ENCODE measurements at places on chromosomes 3 and 15.

GRCh38 chr3:64616953-64617352, 70.8 kb downstream of the ADAMTS9 start:
- no peak for DNase-seq

- DNase-seq: no peak
These were observed at the start of gene THPO for GRCh38 chr3:184377882-184378445. TSS of gene THPO (minus strand) at chr3:184378207. CDS start at chr3:184376259, 1,948 bp downstream.

DNA sequence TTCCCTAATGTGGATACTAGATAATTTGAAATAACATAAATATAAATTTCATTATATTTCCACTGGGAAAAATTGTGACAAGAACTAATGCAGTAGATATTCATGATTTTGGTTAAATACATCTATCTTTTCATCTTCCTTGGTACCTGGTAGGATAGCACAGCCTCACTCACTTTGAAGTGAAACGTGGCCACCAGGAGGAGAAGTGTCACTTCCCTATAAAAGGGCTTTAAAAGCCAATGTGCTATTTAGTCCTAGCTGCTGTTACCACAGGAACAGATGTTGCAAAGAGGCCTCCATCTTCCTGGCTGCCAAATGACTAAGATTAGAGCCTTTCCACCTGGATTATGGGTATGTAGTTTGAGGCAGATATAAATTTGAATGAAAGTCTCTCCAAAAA, 140.0 kb downstream of the PLOD2 start:
- DNase-seq: no peak

DNA sequence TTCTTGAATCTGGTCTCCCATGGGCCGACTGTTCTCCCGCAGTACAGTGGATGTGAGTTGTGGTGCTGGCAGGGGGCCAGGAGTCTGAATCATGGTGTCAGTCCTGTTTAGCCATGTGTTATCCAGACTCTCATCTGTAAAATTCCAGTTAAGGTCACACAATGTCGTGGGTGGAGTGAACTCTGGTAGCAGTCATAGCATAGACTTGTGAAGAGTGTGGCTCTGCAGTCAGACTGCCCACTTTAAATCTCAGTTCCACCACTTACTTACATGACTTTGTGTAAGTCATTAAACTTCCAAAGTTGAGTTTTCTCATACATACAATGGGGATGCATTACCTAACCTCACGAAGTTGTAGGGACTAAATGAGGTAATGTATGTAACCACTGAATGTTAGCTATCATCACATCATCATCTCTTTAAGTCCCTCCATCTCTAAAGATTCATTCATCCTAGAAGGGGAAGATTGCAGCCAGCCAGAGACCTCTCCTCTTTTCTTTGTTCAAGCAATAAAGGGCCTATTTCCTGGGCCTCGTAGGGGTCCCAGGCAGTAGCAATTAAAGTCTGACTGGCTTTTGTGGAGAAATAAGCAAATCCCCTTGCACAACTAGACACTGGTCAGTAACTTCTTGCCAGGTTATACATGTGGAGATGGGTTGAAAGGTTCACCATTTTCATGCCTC, 93.9 kb downstream of the PCCB start:
- DNase-seq: no peak

DNA sequence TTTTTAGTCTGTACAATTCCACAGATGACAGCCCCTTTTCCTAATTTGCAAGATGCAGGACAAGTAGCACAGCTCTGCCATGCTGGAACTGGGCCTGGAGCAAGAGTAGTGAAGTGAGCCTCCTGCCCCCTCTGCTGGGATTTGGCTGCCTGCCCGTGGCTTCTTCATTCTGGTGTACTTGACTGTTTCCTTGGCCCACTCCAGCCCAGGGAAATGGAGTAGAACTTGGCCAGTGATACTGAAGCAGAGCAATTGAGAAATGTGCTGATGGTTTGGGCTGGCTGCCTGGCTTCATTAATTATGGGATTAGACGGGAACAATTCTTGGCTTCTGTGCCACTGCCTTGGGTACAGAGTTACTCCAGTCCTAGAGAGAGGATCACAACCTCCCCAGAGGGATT, 2.8 kb downstream of the GPD1L start:
- DNase-seq: no peak

- no peak for DNase-seq
These were observed 19.5 kb upstream of the CDCP1 start for GRCh38 chr3:45165497-45166283.

- DNase-seq: peak; percentile 27
These were observed 54.4 kb upstream of the HEG1 start for GRCh38 chr3:125110016-125110875.

DNA sequence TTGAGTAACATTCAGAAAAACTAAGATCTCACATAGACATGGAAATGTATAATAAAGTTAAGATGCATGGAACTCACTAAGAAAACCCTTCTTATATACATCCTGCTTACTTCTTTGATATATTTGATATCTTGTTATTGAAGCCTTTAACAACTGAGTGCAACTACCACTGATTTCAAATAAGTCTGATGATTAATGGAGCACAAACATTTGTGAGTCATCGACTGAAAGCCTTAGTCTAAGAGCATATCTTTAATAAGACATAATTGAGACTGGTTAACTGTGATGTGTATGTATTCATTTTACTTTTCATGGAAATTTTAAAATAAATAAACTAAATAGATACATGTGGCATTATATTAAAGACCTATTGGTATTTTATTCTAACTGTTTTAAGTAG, 740.5 kb downstream of the EPHA3 start:
- DNase-seq: no peak

All from CD4-positive, alpha-beta T cell treated with Interleukin-4 for 4 hours (primary cell).